ENCODE measurements at places on chromosomes 13 and 19.

- DNase-seq = no peak
- no peak overlapping the region for H3K4me3 ChIP-seq
- H3K27me3 ChIP-seq = no peaks in the 10 kb centered on the region
- no peak overlapping the region for H3K27ac ChIP-seq
- no peaks in the 10 kb centered on the region for H3K4me1 ChIP-seq
Measured at GRCh38 chr13:105365831-105366230, 1169.6 kb downstream of the EFNB2 start.

DNA sequence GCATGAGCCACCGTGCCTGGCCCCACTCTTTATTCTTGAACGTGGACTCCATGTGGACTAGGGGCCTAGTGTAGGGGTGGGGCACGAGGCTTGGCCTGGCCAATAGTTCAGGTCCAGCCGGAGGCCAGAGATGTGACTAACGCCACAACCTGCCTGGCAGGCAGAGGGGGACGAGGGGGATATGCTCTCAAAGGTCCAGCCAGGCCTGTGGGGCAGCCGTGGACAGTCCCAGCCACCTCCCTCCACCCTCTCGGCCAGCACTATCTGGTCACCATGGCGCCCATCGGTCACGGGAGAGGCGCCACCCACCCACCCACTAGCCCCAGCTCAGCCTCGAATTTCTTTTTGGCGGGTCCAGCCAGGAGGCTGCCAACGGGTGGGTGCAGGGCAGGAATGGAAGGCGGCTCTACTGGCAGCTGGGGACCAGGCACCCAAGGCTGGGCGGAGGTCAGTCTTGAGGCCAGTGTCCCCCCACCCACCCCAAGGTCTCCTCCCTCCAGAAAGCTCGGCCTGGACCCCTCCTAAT lies 2.2 kb upstream of the CERS1 start:
- no peaks in the 10 kb centered on the region for H3K4me1 ChIP-seq
- no peaks in the 10 kb centered on the region for H3K27me3 ChIP-seq
- H3K4me3 ChIP-seq = no peak overlapping the region
- H3K36me3 ChIP-seq = peaks cover 2% of the 10 kb centered on the region

DNA sequence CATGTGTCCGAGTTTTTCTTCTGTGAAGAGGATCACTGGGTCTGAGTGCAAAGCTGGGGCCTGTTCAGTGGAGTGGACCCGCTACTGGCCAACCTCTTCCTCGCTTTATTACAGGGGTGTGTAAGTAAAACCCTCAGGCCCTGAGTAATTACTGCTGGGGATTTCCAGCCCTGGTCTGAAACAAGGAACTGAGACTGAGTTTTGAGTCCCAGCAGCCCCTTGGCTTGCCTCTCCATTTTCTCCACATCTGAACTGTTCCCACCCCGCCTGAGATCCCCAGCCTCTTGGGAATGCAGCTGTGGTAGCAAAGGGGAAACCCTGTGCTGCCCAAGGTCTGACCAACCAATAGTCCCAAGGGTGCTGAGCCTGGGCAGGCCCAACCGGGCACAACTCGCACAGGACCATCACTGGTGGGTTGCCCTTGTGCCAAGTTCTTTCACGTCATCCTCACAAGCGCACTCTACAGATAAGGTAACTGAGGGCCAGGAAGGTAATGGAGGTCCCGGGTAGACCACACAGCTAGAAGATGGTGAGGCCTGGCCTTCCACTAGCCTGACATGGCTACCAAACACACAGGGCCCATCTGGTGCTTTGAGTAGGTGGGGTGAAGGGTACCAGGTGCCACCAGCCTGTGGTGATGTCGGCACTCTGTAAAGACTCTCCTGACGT lies 13.7 kb upstream of the SLC35E1 start:
- no peak for DNase-seq
- H3K4me1 ChIP-seq = peaks cover 21% of the 10 kb centered on the region
- no peak overlapping the region for H3K4me3 ChIP-seq

DNA sequence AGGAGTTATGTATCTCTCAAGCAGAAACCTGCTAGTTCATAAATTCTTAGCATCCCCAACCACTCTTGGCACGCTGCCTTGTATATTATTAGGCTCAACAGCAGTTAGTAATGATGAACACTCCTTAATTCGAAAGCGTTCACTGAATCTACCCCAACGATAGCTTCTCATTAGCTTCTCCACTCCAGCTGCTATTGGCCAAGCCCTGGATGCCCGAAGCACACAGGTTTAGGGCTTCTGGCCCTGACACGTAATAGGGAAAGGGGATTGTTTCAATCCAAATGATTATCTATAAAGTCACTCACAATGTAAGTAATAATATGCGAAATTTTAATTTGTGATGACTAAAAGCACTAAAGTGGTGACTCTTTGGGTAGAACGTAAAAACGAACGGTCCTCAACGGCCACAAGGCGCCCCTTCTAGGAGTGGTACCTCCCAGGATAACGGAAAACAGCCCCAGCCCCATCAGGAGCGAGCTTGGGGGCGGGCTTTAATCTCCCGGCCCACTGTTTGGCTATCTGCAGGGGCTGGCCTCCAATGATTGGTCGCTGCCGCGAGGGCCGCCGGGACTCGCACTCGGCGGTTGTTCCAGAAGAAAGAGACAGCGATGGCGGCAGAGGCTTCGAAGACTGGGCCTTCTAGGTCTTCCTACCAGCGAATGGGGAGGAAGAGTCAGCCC lies at the start of gene RNF17:
RNF17 (plus strand) TSS at position 574 of the 680 bp plus-strand sequence; CDS start at position 609, 35 bp downstream.
- no peak within 1 kb of the TSS for H3K27ac ChIP-seq
- no peak within 1 kb of the TSS for H3K4me3 ChIP-seq
- DNase-seq = no peak
- no peaks in the 10 kb centered on the region for H3K36me3 ChIP-seq
- H3K4me1 ChIP-seq = no peaks in the 10 kb centered on the region

GRCh38 chr19:52665027-52665426 lies 26.9 kb upstream of the ZNF83 start:
- H3K4me1 ChIP-seq = no peaks in the 10 kb centered on the region
- H3K4me3 ChIP-seq = no peak overlapping the region
- H3K27ac ChIP-seq = no peak overlapping the region
- no peaks in the 10 kb centered on the region for H3K36me3 ChIP-seq
- no peaks in the 10 kb centered on the region for H3K27me3 ChIP-seq
- no peak for DNase-seq

GRCh38 chr13:113886561-113887112 lies 22.8 kb upstream of the GAS6 start:
- H3K27me3 ChIP-seq = no peaks in the 10 kb centered on the region
- no peaks in the 10 kb centered on the region for H3K4me1 ChIP-seq
- no peak for DNase-seq
- no peaks in the 10 kb centered on the region for H3K36me3 ChIP-seq
- H3K27ac ChIP-seq = no peak overlapping the region

DNA sequence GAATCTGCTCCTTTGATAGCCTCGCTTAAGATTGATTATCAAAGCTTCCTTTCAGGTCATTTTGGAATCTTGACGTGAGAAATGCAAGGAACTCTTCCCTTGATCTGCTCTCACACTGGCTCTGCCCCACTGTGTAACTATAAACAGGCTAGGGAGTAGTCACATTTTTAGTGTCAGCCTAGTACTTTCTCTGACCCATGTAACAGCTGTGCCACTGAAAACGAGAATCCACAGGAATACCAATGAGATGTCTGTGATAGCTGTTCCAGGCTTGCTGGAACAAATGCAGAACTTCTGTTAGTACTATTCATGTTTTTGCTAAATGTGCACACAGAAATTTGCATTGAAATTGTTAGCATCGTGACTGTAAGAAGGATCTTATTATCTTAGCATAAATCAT lies 221.3 kb downstream of the MYO16 start:
- no peak for DNase-seq
- H3K4me1 ChIP-seq = no peaks in the 10 kb centered on the region
- no peaks in the 10 kb centered on the region for H3K36me3 ChIP-seq
- no peak overlapping the region for H3K27ac ChIP-seq
- no peaks in the 10 kb centered on the region for H3K27me3 ChIP-seq

- H3K4me3 ChIP-seq = no peak overlapping the region
- no peak overlapping the region for H3K27ac ChIP-seq
- H3K36me3 ChIP-seq = no peaks in the 10 kb centered on the region
- no peaks in the 10 kb centered on the region for H3K4me1 ChIP-seq
Measured at GRCh38 chr13:23609874-23610576, 39.8 kb downstream of the TNFRSF19 start.

GRCh38 chr13:66716538-66716937 lies 513.6 kb downstream of the PCDH9 start:
- H3K4me1 ChIP-seq = no peaks in the 10 kb centered on the region
- no peak overlapping the region for H3K27ac ChIP-seq
- no peak for DNase-seq
- H3K4me3 ChIP-seq = no peak overlapping the region

DNA sequence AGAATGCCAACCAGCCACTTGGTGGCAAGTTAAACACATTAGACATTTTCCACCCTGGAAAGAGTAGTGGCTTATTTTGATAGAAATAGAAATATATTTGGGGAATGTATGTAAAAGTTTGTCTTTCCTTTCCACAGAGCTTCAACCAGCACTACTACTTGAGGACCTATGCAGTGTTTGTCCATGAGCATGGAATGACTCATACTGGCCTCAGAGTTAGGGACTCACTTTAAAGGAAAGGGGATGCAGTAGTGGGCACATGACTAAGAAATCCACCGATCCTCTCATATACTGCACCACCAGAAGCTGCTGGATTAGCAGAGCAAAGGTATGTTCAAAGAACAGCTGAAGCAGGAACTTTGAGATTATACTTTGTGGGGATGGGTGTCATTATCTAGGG lies 62.6 kb downstream of the LACC1 start:
- no peak for DNase-seq
- H3K27me3 ChIP-seq = no peaks in the 10 kb centered on the region
- no peak overlapping the region for H3K27ac ChIP-seq
- no peaks in the 10 kb centered on the region for H3K4me1 ChIP-seq
- H3K4me3 ChIP-seq = no peak overlapping the region

DNA sequence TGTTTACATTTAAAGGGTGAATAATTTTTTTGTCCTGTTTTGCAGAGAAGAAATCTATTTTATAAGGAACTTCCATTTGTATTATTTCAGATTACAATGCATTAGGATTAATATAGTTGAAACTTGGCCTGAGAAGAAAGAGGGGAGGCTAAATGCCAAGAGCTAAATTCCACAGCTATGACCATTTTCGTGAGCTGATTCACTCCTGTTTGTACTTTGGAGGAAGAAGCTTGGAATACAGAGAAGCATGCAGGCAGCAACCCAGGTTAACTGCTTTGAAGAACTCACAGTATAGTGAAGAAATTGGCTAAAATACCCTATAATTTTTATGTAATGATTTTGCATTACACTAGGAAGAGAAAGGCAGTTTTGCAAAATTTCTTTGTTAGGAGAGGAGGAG lies 309.4 kb upstream of the KLF12 start:
- peak; percentile 33 for DNase-seq
- H3K4me1 ChIP-seq = no peaks in the 10 kb centered on the region
- no peak overlapping the region for H3K27ac ChIP-seq
- H3K4me3 ChIP-seq = no peak overlapping the region

GRCh38 chr13:98484289-98485219 lies 92.4 kb downstream of the STK24 start:
- no peaks in the 10 kb centered on the region for H3K36me3 ChIP-seq
- peaks cover 14% of the 10 kb centered on the region for H3K4me1 ChIP-seq
- H3K4me3 ChIP-seq = no peak overlapping the region
- peak; percentile 95 for DNase-seq
- H3K27me3 ChIP-seq = no peaks in the 10 kb centered on the region
- peak overlapping the region; percentile 49 for H3K27ac ChIP-seq

DNA sequence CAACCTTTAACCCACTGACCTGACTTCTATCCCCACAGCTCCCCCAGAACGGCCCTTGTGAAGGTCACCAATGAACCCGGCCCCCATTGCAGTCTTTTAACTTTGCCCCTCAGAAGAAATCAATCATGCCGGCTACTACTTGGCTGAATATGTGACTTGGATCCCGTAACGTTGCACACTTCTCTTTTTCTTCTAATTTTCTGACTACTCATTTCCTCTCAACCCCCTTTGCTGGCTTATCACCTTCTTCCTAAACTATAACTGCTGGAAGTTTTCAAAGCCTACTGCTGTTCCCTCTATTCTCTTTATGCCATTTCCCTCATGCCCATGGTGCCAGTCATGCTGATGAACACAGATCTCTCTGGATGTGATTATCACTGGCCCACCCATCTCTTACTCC lies 367.6 kb downstream of the DNAJC15 start:
- H3K27me3 ChIP-seq = no peaks in the 10 kb centered on the region
- H3K36me3 ChIP-seq = no peaks in the 10 kb centered on the region
- no peak overlapping the region for H3K27ac ChIP-seq
- H3K4me3 ChIP-seq = no peak overlapping the region

GRCh38 chr13:42258747-42259146 lies 13.2 kb upstream of the AKAP11 start:
- no peaks in the 10 kb centered on the region for H3K27me3 ChIP-seq
- DNase-seq = peak; percentile 34
- H3K36me3 ChIP-seq = no peaks in the 10 kb centered on the region
- no peak overlapping the region for H3K4me3 ChIP-seq

DNA sequence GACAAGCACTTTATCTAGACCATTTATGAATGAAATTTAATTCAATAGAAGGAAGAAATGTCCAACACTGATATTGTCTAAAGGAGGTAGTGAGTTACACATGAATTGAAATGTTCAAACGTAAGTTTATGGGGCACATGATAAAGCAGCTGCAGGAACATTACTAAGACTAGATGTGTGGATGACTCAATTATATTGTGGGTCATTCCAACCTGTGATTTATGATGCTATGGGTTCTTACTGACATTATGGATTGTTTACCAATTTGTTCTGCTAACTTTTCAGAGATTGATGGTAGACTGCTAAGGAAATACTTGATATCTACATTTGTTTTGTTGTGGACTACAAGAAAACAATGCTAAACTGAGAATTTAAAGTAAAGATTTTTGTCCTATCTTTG lies 56.1 kb upstream of the ATXN8OS start:
- no peaks in the 10 kb centered on the region for H3K36me3 ChIP-seq
- H3K4me1 ChIP-seq = no peaks in the 10 kb centered on the region
- H3K27me3 ChIP-seq = no peaks in the 10 kb centered on the region
- no peak overlapping the region for H3K4me3 ChIP-seq
- no peak overlapping the region for H3K27ac ChIP-seq

DNA sequence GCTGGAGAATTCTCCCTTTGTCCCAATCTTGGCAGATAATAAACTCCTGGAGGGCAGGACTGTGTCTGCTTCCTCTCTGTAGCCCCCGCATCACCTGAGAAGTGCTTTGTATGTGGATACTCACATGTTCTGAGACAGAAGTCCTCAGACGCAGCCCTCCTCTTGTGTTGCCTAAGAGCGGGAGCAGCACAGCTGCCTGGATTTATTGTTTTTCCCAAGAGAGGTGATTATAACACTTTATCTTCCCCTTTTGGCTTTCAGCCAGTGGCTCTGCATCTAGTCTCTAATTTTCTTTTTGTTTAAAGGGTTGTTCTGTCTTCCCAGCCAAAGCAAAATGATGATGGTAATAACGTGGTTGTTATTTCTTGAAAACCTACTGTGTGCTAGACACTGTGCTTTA lies 36.1 kb downstream of the OLFM4 start:
- no peak for DNase-seq
- no peaks in the 10 kb centered on the region for H3K36me3 ChIP-seq
- no peaks in the 10 kb centered on the region for H3K4me1 ChIP-seq
- no peaks in the 10 kb centered on the region for H3K27me3 ChIP-seq
